ENCODE measurements at places on chromosomes 2 and 18.

- DNase-seq: no peak
Observed at GRCh38 chr2:45283764-45284620, 274.7 kb upstream of the SIX2 start.

DNA sequence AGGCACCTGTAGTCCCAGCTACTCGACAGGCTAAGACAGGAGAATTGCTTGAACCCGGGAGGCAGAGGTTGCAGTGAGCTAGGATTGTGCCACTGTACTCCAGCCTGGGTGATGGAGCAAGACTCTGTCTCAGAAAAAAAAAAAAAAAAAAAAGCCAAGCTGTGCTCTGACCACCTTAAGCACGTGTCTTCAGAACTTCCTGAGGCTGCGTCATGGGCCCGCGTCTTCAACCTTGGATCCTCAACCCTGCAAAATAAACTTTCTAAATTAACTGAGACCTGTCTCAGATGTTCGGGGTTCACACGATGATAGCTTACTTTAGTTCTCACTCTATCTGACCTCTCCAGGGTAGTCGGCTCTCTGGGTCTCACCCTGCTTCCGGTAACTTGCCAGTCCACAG, 65.8 kb upstream of the CABLES1 start:
- DNase-seq: no peak

DNA sequence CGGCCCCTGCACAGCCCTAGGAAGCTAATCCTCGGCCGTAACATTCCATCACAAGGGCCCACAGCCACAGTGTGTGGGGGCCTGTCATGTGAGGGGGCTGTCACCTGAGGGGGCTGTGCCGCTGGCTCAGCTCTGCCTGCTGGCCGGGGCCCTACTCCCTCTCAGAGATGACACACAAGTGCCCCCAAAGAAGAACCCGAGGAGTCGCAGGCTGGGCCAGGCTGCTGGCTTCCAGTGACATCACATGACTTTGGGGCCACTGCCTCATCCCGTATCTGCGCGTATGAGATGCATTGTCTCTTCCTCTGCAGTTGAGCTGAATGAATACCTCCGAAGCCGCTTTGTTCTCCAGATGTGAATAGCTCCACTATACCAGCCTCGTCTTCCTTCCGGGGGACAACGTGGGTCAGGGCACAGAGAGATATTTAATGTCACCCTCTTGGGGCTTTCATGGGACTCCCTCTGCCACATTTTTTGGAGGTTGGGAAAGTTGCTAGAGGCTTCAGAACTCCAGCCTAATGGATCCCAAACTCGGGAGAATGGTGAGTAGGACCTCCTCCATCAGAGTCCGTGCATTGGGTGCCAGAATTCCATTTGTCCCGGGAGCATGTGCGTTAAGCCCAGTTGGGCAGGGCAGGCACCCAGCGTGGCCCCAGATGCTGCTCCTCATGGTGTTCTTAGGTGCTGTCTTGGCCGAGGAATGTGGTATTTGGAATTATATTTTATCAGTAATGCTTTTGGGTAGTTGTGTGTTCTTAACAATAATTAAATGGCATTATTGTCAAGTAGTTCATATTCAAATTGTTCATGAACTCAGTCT, at the start of gene CNDP1:
Gene CNDP1, plus strand, starts transcription at position 351 of the 820 bp plus-strand sequence. Its CDS starts 168 bp downstream, at position 519.
- no peak for DNase-seq

- no peak for DNase-seq
Observed at GRCh38 chr18:24417480-24417879, 9.0 kb upstream of the IMPACT start.

GRCh38 chr2:223232896-223233295, 180.9 kb downstream of the KCNE4 start:
- no peak for DNase-seq

DNA sequence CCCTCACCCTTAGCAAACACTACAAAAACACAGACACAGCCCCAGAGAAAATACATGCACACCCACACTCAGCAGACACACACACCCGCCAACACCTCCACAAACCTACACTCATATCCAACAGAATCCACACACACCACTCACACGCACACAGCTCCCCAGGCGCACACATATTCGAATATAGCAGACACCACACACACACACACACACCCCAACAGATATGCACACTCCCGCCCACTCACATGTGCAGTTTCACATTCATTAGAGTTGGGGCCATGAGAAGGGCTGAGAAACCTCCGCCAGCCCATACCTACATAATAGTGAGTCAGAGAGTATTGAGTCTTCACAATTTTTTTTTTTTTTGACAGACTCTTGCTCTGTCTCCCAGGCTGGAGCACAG, 29.4 kb upstream of the NOTO start:
- no peak for DNase-seq

Data from ureter (tissue), 1 donor.